Stimulated activated naive B cell treated with anti-CD40 and anti-IgM and Interleukin-4, amounts not matched to agents 10 μg/mL and 1 μg/mL and 100 μg/mL, for 72 hours (primary cell): ENCODE measurements at places on chromosomes 1 and 21.

- no peak for DNase-seq
Observed at GRCh38 chr1:170803711-170804110, 131.6 kb upstream of the MROH9 start.

GRCh38 chr1:56074007-56074651, 505.2 kb downstream of the PLPP3 start:
- DNase-seq: no peak

- DNase-seq: no peak
Observed at GRCh38 chr1:203590603-203591002, 36.0 kb upstream of the ATP2B4 start.

GRCh38 chr1:25193229-25193628, 39.1 kb downstream of the SYF2 start:
- no peak for DNase-seq

- DNase-seq: no peak
Observed at GRCh38 chr1:244065063-244065793, 14.1 kb downstream of the ZBTB18 start.

- no peak for DNase-seq
Observed at GRCh38 chr1:75310067-75310466, 175.9 kb downstream of the LHX8 start.

DNA sequence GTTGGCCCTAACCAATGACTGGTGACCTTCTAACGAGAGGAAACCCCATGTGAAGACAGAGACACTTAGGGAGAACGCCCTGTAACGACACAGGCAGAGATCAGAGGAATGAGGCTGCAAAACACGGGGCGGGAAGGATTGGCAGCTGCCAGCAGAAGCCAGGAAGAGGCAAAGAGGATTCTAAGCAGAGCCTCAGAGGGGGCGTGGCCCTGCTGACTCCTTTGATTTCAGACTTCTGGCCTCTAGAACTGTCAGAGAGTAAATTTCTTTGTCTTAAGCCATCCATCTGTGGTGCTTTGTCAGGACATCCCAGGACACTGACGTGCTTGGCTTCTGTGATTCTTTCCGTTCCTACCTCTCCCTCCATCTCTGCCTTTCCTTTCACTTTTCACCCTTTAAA, 79.3 kb downstream of the SH3BGR start:
- no peak for DNase-seq

DNA sequence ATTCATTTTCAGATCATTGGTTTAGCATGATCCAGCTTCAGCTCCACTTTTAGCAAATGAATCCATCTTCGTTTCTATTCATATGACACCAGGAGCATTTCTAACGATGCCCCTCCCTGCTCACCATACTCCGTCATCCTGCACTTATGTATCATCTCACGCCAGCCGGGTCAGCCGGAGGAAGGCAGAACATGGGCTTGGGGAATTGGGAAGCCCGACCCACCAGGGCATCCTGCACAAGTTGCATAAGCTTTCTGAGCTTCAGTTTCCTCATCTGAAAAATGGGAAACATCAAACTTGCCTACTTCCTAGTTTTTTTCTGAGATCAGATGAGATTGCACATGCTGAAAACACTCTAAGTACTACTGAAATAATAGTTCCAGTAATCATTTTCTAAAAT, 194.7 kb downstream of the AK5 start:
- no peak for DNase-seq

- no peak for DNase-seq
Observed at GRCh38 chr1:216458812-216459211, 35.6 kb upstream of the USH2A start.

DNA sequence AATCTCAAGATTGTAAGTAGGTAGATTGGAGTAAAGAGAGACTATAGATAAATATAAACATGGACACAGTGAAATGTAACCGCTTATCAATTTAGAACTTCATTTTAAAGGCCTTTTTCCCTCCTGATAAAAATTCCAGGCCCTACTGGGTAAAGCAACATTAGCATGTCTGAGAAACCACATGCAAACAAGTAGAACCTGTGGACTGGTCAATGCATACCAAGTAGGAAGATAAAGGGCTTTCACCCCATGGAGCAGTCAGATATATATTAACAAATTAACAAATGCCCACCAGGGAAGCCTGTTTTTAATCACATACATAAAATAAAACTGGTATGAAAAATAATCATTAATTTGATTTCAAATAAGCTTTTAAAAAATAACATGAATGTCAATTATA, 8.1 kb downstream of the DPH5 start:
- DNase-seq: no peak

GRCh38 chr1:245997471-245998258, 509.4 kb downstream of the SMYD3 start:
- DNase-seq: no peak

DNA sequence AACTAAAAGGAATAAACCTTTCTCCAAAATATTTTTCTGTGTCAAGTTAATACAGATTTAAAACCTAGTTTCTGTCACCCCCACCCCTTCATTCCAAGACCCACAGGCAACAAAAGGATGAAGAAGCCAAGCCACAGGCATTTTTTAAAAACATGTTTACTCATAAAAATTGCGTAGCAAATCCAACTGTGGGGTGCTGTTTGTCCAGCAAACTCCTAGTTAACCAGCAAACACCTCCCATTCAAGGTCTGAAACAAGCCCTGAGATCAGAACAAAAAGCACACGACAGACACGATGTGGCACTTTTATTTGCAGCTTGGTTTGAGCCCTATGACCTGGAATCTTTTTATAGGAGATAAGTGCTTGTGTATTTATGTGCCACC, 149.9 kb upstream of the CAMK1G start:
- no peak for DNase-seq

DNA sequence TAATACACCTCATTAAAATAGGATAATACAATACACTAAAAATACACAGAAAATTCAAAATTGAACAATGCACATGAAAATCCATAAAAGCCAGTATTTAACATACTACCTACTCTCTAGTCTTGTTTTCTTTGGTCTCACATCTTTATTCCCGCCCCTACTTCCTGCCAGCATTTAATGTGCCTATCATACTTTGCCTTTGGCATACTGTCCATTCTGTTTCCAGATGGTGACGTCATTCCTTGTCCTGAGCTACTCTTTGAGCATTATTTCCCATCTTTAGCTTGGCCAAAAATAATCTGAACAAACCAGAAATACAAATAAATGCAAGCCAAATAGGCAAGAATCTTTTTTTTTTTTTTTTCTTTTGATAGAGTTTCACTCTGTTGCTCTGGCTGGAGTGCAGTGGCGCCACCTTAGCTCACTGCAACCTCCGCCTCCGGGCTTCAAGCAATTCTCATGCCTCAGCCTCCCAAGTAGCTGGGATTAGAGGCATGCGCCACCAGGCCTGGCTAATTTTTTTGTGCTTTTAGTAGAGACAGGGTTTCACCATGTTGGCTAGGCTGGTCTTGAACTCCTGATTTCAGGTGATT, 4.4 kb downstream of the HFM1 start:
- DNase-seq: no peak

DNA sequence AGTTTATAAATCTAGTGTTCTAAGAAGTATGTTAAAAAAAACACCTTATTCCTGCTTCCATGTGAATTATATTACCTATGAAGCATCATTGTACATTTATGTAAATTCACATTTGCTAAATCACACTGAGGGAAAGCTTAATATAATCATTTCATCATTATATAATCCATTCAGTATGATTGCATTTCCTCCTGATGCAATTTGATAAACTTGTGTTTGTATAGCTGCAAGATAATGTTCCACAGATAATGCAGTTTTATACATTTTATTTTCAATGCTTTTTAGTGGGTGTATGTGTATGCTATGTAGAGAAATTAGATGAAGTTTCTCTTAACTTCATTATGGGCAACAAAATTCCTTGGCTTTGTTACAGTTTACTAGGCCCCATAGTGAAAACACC, 79.6 kb downstream of the HS2ST1 start:
- no peak for DNase-seq

GRCh38 chr1:93616996-93617669, 64.5 kb downstream of the BCAR3 start:
- no peak for DNase-seq

DNA sequence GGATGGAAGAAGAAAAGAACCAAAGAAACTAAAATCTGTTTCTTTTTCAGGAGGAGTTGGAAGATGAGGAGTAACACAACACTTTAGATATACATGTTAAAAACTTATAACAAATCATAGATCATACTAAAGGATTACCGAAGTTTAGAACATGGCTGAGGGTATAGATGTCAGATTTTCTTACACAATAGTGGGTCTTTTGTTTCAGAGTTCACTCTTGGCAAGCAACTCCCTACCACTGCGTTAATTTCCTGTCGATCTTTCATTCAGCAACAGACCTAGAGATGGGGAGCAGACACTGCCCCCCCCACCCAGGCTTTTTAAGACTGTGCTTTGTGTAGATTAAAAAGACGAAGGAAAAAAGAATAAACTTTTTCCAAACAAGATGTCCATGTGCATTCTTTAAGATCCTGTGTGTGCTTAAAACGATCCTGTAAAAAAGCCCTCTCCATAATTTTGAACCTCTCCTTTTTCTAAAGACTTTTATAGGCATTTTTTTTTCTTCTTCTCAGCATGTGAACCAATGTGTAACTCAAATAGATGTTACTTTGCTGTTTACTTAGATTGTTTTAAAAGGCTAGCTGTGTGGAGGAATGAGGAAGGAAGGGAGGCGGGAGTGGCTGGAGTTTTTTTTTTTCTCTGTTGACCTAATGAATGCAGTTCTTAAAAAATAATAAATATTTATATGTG, 50.4 kb downstream of the NFIA start:
- no peak for DNase-seq

DNA sequence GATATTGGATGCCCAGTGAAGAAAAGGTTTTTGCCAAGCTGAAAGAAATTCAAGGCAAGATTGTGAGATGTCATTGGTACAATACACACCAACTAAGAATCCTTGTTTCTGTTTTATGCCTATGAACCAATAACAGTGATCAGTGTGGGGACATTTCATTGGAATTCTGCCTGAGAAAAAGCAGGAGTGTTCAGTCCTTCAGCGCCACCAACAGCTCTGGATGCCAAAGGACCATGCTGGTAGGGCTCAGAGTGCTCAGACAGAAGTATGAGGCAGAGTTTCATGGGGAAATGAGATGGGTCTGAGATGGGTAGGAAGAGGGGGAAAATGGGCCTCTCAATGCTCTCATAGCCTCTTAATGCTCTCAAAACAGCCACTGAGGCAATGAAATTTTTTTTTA, 56.5 kb downstream of the GABPA start:
- no peak for DNase-seq
